SIG-M5 (cell line): ENCODE measurements at places on chromosomes 5 and 9.
A peak's percentile ranks its signal among the peaks of the same experiment; 100 is the strongest.

DNA sequence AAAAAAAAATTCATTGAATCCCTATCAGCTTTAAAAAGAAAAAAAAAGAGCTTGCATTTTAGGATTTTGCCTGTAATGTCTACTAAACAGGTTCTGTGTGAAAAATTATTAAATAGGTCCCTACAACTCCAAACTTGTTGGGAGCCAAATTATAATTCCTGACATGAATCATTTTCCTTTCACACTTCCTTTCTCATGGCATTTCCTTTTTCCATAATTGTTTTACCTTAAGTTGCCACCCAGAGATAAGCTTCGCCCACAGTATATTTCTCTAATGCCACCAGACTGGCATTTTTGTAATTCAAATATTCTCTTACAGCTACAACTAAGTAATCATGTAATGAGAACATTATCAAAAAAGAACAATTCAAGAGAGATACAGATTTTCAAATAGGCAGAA lies 348.8 kb downstream of the EFNA5 start:
- DNase-seq, result no peak

- no peak for DNase-seq
Observed at GRCh38 chr5:115136294-115136693, 33.4 kb downstream of the TRIM36 start.

DNA sequence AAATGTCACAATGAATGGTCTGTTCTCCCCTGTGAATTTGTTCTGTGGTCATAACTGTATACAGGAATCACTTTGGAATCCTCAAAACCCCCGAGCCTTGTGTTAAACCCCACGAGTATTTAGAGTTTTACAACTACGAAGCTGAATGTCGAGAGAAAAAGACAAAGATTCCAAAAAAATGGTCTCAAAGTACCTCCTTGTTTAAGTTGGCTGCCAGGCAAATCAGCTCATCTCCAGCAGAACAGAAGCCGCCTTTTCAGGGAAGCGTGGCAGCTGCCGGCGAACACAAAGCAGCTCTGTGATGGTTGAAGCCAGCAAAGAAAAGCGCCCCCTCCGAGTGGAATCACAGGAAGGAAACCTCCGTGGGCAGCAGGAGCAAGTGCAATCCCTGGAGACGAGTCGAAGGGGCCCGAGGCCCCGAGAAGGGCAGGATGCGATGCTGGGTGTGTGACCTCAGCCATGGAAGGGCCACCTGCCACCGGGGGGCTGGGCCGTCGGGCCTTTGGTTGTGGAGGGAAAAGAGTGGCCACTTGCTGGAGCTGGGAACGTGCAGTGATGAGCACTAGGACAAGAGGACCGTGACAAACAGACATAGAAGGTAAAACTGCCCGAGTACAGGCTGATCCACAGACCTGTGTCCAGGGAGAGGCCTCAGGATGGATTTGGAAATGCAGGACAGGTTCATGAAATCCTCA lies 706.4 kb downstream of the SEMA5A start:
- DNase-seq, result no peak

DNA sequence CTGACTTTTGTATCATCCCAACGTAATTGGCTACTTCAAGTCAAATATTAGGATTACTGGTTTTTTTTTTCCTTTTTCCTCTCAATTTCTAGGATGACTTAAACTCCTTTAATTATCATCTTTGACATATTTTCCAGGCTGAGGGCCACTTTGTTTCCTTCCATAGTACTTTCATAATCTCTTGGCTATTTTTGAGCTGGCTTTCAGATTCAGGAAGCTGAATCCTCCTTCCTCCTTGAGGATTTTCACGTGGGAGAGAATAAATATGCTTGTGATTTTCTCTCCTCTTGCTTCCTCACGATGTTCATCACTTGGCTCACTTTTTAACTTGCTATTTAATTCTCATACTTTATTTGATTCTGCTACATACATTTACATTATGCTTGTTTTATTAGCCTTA lies 88.1 kb downstream of the ITGA1 start:
- no peak for DNase-seq

DNA sequence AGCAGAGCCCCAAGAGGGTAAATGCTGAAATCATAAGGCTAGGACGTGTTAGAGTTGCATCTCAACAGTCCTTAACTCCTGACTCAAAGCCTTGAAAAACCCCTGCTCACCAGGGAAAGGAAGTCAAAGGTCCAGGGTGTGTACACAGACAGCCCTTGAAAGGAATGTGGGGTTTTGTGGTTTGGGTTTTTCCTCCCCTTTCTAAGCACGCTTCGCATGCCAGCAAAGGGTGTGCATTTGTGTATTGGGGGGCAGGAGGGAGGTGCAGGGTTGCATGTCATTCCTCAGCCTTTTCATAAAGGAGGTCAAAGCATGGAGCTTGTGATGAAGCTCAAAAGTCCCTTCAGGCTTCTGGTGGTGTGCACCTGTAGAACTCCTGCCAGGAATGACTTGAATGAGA lies 17.3 kb upstream of the XPA start:
- DNase-seq, result no peak

DNA sequence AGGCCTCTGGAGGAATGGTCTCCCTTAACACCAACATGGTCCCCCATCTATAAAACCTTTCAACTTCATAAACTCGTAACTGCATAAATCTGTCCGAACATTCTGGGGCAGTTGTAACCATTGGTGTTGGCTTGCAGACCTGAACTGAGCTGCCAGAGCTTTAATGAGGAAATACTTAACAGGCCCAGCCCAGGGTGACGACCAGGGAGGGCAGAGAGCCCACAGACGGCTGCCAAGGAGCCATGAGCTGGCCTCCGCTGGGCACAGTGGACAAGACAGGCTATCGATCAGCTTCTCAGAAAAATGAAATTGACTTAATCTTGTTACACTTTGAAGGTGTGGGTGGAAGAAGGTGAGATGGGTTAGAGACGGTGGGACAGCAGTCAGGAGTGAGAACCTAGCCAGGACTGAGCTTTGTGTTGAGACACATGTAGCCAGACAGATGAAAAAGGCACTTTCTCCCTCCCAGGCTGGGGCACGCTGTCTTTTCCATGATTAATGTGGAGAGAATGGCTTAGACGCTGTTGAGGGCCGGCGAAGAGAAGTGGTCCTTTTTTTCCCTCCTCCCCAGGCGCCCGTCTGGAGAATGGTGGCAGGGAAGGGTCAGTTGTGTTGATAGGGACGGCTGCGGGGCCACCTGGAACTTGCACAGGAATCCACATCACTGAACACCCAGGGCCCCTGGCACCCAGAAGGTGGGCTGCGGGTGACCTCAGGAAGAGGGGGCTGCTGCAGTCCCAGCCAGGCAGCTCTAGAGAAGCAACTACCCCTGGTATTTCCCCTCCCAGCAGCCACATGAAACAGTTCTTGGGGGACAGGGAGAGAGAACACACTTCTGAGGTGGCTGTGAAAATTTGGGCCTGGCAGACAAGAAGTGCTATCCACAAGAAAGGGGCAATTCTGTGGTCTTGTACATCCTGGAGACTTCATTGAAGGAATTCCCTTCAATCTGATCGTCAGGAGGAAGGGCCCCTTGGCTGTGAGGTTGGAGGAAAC lies 27.3 kb upstream of the TCOF1 start:
- no peak for DNase-seq

DNA sequence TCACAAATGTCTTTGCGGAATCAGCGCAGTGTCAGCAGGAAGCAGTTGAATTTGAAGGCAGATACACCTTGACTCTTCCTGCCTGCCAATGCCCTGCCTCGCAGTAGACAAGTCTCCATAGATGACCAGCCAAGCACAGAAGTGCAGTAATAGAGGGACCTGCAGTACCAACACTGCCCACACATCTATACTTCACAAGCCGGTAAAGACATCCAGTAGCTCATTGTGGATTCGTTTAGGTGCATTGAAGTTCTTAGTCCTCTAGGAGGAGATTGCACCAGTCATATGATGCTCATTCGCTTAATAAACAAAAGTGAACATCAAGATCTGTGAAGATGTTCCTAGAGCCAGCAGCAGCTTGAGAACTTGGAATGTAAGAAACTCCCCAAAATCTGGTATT lies 7.1 kb upstream of the IFNA2 start:
- no peak for DNase-seq

- peak; percentile 82 for DNase-seq
Observed at GRCh38 chr9:125758986-125759763, 12.0 kb downstream of the PBX3 start.

GRCh38 chr9:133901184-133901835 lies 90.8 kb downstream of the VAV2 start:
- DNase-seq, result no peak

DNA sequence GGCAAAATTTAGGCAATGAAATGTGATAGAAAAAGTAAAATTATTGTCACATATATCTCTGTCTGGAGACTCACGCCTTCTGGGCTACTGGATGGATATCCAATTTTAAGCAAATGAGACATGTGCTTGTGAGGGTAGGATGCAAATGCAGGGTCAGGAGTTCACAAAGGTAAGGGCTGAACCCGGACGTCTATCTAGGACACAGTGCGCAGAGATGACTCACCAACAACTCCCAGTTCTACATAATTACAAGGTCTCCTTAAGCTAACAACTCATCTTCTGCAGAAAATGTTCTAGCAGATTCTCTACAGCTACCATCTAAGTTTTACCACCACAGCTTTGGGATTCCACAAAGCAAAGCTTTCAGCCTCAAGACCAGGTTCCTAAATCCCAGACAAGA lies 160.5 kb downstream of the ENTREP1 start:
- no peak for DNase-seq

- no peak for DNase-seq
Observed at GRCh38 chr5:170393235-170393634, 4.1 kb upstream of the KCNMB1 start.

- DNase-seq, result peak; percentile 53
Observed at GRCh38 chr9:2704504-2704903, 12.8 kb upstream of the KCNV2 start.

DNA sequence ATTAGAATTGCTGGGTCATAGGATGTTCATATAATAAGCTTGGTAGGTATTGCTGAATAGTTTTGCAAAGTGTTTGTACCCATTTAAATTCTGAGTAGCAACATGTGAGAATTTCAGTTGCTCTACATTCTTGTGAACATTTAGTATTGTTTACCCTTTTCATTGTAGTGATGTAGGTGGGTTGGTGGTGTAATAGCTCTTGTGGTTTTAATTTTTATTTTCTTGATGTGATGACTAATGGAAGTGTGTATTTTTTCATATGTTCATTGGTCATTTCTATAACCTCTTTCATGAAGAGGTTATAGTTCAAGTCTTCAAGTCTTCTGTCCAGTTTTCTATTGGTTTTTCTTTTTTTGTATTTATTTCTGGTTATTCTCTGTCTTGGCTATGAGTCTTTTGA lies 34.4 kb downstream of the RASA1 start:
- no peak for DNase-seq
